ENCODE measurements at places on chromosomes 3 and 15. TPM values are rescaled to one million over a fixed set of nuclear protein-coding genes. Genes with fewer than 3 reads are reported as not detected.

DNA sequence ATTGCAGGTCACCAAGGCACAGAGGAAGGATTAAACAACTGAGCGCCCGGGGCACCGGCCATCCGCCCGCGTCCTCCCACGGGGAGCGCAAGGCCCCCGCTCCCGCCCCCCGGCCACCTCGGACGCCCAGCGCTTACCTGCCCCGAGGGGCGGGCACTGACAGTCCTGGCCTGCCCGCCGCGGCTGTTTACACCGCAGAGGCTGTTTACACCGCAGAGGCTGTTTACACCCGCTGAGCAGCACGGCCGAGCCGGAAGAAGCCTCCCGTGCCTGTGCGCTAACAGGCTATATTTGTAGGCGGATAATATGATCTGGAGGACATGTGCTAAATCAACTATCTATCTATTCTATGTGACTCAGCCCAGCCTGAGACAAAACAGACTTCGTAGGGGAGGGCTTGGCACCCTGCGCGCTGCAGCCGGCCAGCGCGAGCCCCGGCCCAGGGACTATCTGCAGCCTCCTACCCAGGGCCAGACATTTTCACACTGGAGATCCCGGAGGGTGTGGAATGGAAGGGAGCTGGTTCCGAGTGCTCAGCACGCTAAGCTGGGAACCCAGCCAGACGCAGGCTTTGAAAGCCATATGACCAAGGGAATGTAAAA, at the start of gene LRRC2:
LRRC2 (minus strand) TSS at position 263 of the 602 bp plus-strand sequence. CDS start 14,711 bp downstream, outside the sequence.
- no peak for DNase-seq
- no peaks in the 10 kb centered on the region for H3K27me3 ChIP-seq
- H3K4me1 ChIP-seq: no peaks in the 10 kb centered on the region
- H3K4me3 ChIP-seq: peak within 1 kb of the TSS; percentile 66
- H3K27ac ChIP-seq: peak within 1 kb of the TSS; percentile 73
- H3K36me3 ChIP-seq: no peaks in the 10 kb centered on the region

- H3K36me3 ChIP-seq: no peaks in the 10 kb centered on the region
- H3K4me1 ChIP-seq: no peaks in the 10 kb centered on the region
- no peak overlapping the region for H3K27ac ChIP-seq
- DNase-seq: no peak
Observed at GRCh38 chr3:86815880-86816279, 175.1 kb downstream of the VGLL3 start.

Gene SECISBP2L
- 70.6 TPM for total RNA-seq

DNA sequence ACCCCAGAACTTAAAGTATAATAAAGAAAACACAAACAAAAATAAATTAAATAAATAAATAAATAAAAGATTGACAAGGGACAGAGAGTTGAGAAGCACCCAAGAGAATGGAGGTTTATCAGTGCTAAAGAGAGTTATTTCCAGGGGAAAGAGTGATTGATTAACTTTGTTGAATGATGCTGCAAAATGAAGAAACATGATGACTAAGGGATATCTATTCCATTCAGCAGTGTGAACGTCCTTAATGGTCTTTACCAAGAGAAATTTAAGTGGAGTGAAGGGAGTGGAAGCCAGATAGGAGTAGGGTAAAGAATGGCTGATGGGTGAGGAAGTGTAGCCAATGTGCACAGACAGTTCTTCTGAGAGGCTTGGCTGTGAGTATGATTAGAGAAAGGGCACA, 11.1 kb downstream of the REC114 start:
- no peaks in the 10 kb centered on the region for H3K27me3 ChIP-seq
- no peaks in the 10 kb centered on the region for H3K36me3 ChIP-seq
- no peak for DNase-seq
- H3K27ac ChIP-seq: no peak overlapping the region
- H3K4me1 ChIP-seq: no peaks in the 10 kb centered on the region
- H3K4me3 ChIP-seq: no peak overlapping the region

DNA sequence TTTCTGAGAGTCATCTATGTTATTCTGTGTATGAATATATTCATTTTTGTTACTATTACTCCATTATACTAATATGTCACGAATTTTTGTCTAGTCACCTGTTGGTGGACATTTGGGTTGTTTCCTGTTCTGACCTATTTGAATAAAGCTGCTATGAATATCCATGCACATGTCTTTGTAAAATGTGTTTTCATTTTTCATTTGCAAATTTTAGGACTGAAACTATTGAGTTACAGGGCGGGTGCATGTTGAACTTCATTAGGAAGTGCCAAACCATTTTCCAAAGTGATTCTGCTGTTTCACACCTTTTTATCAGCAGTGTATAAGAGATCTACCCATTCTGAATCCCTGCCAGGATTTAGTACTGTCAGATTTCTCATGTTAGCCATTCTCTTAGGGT, 37.7 kb upstream of the IQCF6 start:
- H3K36me3 ChIP-seq: no peaks in the 10 kb centered on the region
- no peaks in the 10 kb centered on the region for H3K27me3 ChIP-seq
- H3K27ac ChIP-seq: no peak overlapping the region
- no peaks in the 10 kb centered on the region for H3K4me1 ChIP-seq
- DNase-seq: no peak
- no peak overlapping the region for H3K4me3 ChIP-seq

- H3K4me3 ChIP-seq: no peak overlapping the region
- DNase-seq: no peak
- H3K27me3 ChIP-seq: no peaks in the 10 kb centered on the region
- H3K27ac ChIP-seq: no peak overlapping the region
- H3K36me3 ChIP-seq: no peaks in the 10 kb centered on the region
Observed at GRCh38 chr3:86787091-86787490, 203.9 kb downstream of the VGLL3 start.

Gene PLA2G4D
- not detected for total RNA-seq

- DNase-seq: no peak
- no peaks in the 10 kb centered on the region for H3K4me1 ChIP-seq
- H3K4me3 ChIP-seq: no peak overlapping the region
- H3K27ac ChIP-seq: peak overlapping the region; percentile 70
Observed at GRCh38 chr15:75030023-75030413, 6.6 kb downstream of the PPCDC start.

DNA sequence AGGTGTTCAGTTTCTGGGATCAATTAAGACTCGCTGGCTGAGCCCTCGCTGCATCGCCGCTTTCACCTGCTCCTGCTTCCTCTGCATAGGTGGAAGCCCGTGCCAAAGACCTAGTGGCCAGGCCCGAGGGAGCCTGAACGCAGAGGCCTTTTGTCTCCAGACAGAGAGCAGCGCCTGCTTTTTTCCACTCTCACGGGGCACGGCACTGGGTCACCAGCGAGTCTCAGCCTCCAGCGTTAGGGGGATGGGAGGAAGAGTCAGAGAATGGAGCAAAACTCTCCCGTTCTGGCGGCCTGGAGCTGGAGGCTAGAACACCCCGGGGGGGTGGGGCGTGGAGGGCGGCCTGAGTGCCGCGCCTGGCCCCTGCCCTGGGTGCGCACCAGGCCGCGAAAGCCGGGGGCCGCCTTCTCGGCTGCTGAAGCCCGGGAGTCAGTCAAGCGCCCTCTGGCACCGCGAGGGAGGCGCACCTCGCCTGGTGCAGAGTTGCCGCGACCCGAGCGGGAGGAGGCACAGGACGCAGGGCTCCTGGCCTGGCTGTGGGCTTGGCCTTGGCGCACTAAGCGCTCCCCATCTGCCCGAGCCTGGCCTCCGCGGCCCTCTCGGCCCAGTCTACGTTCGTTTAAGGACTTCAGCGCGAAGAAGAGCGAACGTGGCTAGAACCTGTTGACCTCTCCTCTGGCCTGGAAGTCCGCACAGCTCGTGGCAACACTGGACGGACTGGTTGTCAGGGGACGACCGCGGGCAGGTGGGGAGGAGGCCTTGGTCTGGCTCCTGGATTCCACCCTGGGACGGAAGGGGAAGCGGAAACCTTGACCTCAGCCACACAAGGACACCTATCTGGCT, 21.5 kb downstream of the NR2F2 start:
- no peak for DNase-seq
- H3K4me1 ChIP-seq: peaks cover 4% of the 10 kb centered on the region
- no peaks in the 10 kb centered on the region for H3K36me3 ChIP-seq
- H3K4me3 ChIP-seq: no peak overlapping the region

Gene SLC24A5
- not detected for total RNA-seq

- H3K4me1 ChIP-seq: peaks cover 48% of the 10 kb centered on the region
- peak overlapping the region; percentile 36 for H3K4me3 ChIP-seq
- no peaks in the 10 kb centered on the region for H3K27me3 ChIP-seq
- peaks cover 6% of the 10 kb centered on the region for H3K36me3 ChIP-seq
- no peak for DNase-seq
Observed at GRCh38 chr3:134363381-134363755, 10.9 kb downstream of the AMOTL2 start.

- H3K27me3 ChIP-seq: no peaks in the 10 kb centered on the region
- H3K4me3 ChIP-seq: no peak overlapping the region
- H3K27ac ChIP-seq: no peak overlapping the region
Observed at GRCh38 chr15:64949383-64950186, 37.9 kb downstream of the ANKDD1A start.

Gene GXYLT2
- total RNA-seq: 15.4 TPM

- H3K27me3 ChIP-seq: no peaks in the 10 kb centered on the region
- no peak overlapping the region for H3K27ac ChIP-seq
- no peak for DNase-seq
- no peaks in the 10 kb centered on the region for H3K36me3 ChIP-seq
- no peak overlapping the region for H3K4me3 ChIP-seq
- H3K4me1 ChIP-seq: no peaks in the 10 kb centered on the region
Observed at GRCh38 chr3:35664460-35664919, 25.2 kb downstream of the ARPP21 start.

GRCh38 chr3:48394391-48394790, 22.4 kb downstream of the FBXW12 start:
- no peak overlapping the region for H3K27ac ChIP-seq
- no peaks in the 10 kb centered on the region for H3K4me1 ChIP-seq
- no peaks in the 10 kb centered on the region for H3K27me3 ChIP-seq
- DNase-seq: no peak
- no peaks in the 10 kb centered on the region for H3K36me3 ChIP-seq

- peak overlapping the region; percentile 36 for H3K27ac ChIP-seq
- no peaks in the 10 kb centered on the region for H3K4me1 ChIP-seq
- no peak for DNase-seq
- no peaks in the 10 kb centered on the region for H3K27me3 ChIP-seq
- no peak overlapping the region for H3K4me3 ChIP-seq
Observed at GRCh38 chr3:134299185-134299887, 48.7 kb upstream of the RYK start.

DNA sequence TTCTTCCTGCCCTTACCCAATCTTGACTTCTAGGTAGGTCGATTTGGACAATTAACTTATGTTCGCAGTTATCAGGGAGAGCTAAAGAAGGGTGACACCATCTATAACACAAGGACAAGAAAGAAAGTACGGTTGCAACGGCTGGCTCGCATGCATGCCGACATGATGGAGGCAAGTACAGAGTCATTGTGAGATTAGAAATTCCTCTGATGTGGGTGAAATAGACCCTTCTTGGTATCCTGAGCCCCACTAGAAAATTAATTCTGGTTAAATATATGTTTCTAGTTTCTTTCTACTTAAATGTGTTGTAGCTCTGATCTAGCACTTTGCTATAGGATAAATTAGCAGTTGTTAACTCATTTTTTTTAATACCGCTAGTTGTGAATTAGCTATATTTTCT, 13.6 kb downstream of the LXN start:
- no peaks in the 10 kb centered on the region for H3K36me3 ChIP-seq
- H3K27ac ChIP-seq: no peak overlapping the region
- no peaks in the 10 kb centered on the region for H3K4me1 ChIP-seq
- no peak overlapping the region for H3K4me3 ChIP-seq

Gene DUOXA2
- not detected for total RNA-seq

- DNase-seq: no peak
- H3K27me3 ChIP-seq: no peaks in the 10 kb centered on the region
- no peaks in the 10 kb centered on the region for H3K36me3 ChIP-seq
- no peaks in the 10 kb centered on the region for H3K4me1 ChIP-seq
- H3K27ac ChIP-seq: no peak overlapping the region
- H3K4me3 ChIP-seq: no peak overlapping the region
Observed at GRCh38 chr15:64222573-64223366, 59.9 kb upstream of the PPIB start.

GRCh38 chr3:39281533-39281932, 1.7 kb upstream of the CX3CR1 start:
- no peaks in the 10 kb centered on the region for H3K36me3 ChIP-seq
- no peaks in the 10 kb centered on the region for H3K27me3 ChIP-seq
- DNase-seq: no peak
- H3K4me3 ChIP-seq: no peak overlapping the region
- H3K27ac ChIP-seq: no peak overlapping the region

GRCh38 chr3:69033470-69033869, 18.7 kb downstream of the TMF1 start:
- no peak overlapping the region for H3K27ac ChIP-seq
- H3K4me1 ChIP-seq: no peaks in the 10 kb centered on the region
- no peaks in the 10 kb centered on the region for H3K27me3 ChIP-seq
- peaks cover 9% of the 10 kb centered on the region for H3K36me3 ChIP-seq

DNA sequence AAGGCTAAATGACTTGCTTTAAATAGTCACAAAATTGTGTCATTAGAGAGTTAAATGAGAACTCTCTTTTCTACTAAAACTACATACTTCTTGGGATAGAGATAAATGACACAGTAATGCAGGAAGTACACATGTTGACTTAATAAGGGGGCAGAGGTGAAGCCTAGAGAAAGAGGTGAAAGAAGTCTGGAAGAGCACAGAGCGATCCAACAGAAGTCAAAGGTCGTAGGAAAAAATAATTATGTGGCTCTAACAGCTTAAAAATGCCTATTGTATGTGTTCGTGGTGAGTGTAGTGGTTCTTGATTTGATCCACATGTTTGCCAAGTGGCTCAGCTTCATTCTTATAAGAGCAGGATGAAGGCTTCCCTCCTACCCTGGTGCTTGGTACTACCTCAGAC, 61.7 kb downstream of the TMEM212 start:
- DNase-seq: no peak
- H3K4me3 ChIP-seq: no peak overlapping the region
- no peaks in the 10 kb centered on the region for H3K36me3 ChIP-seq
- no peak overlapping the region for H3K27ac ChIP-seq

DNA sequence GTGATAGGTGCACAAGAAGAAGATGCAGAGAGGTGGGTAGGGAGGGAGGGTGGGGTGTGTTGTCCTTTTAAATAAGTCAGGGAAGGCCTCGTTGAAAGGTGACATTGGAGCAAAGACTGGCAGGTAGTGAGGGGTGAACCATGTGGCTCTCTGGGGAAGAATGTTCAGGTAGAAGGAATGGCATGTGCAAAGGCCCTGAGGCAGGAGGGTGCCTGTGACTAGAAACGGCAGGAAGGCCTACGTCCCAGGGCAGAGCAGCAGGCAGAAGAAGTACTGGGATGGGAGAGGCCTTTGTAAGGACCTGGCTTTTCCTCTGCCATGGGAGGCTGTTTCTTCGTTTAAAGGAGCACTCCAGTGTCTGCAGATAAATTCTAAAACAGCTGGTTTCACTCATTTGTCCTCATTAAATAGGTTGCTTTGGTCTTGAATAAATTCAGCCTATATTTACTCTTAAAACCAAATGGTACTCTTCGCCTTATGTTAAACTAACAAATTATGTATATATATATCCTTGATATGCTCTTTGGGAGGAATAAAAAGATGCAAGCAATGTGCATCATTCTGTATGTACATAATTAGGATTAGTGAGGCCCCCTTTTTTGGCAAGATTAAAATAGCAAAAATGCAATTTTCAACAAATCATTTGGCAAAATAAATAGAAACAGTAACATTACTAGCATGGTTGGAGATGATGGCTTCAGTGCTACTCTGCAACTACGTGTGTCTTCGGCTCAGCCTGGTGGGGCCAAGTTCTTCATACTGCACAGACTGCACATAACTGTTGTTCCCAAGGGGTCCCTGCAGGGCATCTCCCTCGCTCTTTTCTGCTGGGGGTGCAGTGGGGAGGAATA, 151.4 kb downstream of the KLF13 start:
- no peak for DNase-seq
- H3K36me3 ChIP-seq: no peaks in the 10 kb centered on the region
- H3K4me1 ChIP-seq: no peaks in the 10 kb centered on the region
- H3K27me3 ChIP-seq: peaks cover 12% of the 10 kb centered on the region
- no peak overlapping the region for H3K27ac ChIP-seq
